Astrocyte of the spinal cord (primary cell): ENCODE measurements at places on chromosomes 12 and 14.
A peak's percentile ranks its signal among the peaks of the same experiment; 100 is the strongest.

DNA sequence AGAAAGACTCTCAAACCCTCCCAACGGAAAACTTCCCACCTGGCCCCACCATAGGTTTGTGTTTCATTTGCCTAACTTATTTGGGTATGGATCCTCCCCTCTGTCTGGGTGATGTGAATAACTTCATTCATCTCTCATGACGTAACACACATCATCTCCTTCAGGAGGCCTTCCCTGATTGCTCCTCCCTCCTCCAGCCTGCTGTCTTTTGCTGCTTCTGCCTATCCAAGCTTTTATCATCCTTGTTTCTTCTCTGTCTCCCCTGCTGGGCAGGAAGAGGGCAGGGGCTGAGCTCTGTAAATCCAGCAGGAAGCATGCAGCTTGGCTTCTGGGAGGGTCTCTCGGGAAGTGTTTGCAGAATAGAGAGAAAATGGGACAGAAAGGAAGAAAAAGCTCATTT is 766.0 kb upstream of the TBX3 start:
- no peak for DNase-seq

- DNase-seq: no peak
Measured at GRCh38 chr12:115043079-115043478, 359.1 kb upstream of the TBX3 start.

- no peak for DNase-seq
Measured at GRCh38 chr14:81315341-81315740, 84.8 kb downstream of the STON2 start.

DNA sequence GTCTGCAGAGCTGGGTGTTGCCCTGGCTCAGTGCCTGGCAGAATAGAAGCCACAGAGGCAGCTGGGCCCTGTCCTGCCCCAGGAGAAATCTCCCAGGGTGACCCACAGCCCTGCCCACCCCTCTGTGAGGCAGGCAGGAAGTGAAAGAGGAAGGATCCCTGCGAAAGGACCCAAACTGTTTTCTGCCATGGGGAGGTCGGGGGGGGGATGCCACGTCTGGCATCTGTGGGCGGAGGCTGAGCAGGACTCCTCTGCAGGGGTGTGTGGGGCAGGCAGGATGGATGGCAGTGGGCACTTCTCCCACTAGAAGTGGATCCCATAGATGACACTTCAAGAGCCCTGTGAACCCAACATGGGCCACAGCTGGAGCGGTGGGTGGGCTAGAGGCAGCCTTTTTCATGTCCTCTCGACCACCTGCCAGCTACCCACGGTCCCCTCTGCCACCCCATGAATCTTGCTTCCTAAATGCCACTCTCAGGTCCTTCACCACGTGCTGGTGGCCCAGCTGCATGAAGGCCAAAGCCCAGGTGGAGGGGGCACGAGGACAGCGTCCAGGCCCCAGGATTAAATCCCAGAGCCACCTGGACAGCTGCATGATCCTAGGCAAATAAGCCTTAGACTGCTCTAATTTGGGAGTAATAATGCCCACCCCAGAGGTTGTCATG is 3.6 kb downstream of the PAPLN start:
- DNase-seq: no peak

DNA sequence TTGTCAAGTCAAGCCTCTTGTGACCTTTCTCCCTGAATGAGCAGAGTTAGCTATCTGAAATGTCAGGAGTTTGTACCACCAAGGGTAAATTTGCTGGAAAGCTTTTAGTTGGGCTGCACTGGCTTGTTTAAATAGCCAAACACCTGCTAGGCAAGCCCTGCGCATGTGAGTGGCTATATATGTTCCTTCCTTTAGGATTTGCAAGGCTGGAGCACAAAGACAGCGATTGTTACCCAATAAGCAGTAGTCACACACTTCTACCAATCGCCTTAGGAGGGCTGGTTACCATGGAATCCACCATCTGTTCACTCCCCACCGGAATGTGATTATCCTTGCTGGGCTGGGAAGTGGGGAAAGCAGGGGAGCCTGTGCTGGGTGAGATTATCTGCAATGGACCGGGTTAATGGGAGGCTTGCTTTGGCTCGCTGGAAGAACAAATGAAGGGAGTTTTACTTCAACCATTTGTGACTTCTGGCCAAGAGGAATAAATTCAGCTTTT is 102.5 kb downstream of the FGD4 start:
- peak; percentile 79 for DNase-seq

GRCh38 chr14:64704743-64705380 is 638 bp downstream of the PLEKHG3 start:
- DNase-seq: no peak

GRCh38 chr12:123946152-123946515 is 26.5 kb downstream of the CCDC92 start:
- DNase-seq: no peak

DNA sequence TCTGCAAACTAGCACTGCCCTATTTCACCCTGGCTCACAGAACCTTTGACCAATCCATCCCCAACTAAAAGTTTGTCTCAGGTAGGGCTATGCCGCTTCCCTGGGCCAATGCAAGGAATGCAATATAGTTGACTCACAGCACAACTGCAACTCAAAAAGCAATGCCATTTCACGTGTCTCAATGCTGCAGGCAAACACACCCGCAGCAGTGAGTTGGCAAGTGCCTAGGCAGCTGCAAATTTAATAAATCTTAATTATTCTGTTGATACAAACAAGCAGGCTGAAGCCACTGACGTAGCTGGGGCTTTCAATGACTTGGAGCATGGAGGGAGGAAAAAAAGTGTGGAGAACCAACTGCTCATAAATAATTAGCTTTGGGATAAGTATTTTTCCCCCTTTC is 87.9 kb downstream of the SYNE3 start:
- DNase-seq: no peak

DNA sequence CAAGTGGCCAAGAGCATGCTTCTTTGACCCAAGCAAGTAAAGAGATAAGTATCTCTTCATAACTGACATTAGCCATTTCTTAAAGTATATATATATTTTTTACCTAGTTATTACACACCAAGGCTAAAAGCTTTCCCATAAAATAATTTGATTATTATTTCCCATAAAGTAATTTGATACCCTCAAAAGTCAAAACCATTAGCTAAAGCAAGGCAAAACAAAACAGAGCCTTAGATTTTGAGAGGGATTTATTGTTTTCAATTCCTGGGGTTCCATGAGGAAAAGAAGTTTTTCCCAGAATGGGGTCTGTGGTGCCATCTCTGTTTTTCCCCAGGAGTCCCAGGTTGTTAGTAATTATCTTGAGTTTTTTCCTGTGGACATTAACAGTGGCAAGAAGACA is 125.5 kb upstream of the NUDT4 start:
- no peak for DNase-seq
